ENCODE measurements at places on chromosomes 1 and 21.

DNA sequence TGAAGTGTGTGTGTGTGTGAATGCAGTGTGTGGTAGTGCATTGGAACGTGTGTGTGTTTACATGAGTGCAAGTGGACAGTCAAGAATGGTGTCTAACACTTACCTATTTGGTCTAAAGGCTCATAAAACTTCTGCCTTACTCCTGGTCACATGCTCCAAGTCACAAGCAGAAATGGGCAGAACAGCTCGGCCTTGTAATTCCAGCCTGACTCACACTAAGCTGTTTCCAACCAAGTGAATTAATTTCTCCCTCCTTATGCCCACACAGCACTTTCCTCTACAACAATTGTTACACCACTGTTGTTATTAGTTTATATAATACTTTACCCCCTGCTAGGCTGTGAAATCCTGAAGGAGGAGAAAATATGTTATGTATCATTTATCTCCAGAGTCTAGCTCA lies 43.8 kb downstream of the DDR2 start:
- DNase-seq = no peak

- no peak for DNase-seq
Measured at GRCh38 chr1:221317537-221317936, 424.4 kb downstream of the DUSP10 start.

DNA sequence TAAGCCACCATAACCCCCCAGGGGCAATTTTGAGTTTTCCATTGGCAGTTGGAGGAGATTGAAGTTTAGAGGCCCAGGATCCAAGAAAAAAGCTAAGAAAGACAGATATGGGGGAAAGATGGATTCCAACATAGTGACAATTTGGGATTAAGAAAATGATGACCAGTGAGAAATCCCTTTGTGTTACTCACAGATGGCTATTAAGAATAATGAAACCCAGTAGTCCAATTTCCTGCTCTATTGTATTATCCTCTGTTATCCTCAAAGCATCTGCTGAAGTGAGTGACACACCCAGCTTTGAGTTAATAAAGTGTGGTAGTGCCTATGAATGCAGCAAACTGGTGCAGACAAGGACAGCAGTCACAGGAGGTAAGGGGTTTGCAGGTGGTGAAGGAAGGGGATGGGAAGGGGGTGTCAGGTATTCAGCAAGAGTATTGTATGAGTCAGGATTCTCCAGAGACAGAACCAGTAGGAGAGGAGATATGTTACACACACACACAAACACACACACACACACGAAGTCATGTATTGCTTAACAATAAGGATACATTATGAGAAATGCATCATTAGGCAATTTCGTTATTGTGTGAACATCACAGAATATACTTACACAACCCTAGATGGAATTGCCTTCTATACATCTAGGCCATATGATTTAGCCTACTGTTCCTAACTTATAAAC lies 112.4 kb upstream of the VANGL1 start:
- no peak for DNase-seq

DNA sequence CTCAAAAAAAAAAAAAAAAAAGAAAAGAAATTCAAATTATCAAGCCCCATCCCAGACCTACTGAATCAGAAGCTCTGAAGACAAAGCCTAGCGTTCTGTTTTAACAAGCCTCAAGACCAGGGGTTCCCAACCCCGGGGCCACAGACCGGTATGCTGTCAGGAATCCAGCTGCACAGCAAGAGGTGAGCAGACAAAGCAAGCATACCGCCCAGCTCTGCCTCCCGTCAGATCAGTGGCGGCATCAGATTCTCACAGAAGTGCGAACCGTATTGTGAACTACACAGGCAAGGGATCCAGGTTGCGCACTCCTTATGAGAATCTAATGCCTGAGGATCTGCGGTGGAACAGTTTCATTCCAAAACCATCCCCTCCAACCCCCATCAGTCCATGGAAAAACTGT lies 57.8 kb upstream of the RASAL2 start:
- no peak for DNase-seq

DNA sequence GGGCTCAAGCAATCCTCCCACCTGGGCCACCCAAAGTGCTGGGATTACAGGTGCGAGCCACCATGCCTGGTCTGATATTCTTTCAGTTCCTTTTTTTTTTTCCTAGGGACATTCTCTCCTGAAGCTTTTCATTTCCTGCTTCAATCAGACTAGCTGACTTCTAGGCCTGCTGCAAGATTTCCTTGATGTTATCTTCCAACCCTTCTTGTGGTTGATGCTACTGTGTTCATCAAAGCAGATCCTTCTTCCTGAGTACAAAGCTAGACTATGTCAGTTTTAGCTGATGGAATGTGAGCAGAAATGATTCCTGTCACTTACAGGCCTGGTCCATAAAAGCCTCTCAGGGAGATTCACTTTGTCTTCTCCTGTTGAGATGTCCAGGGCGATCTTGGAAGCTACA lies 146.4 kb downstream of the CDC7 start:
- DNase-seq = no peak

GRCh38 chr1:83516369-83516768 lies 482.6 kb downstream of the TTLL7 start:
- DNase-seq = no peak

GRCh38 chr1:85934516-85934915 lies 222.1 kb downstream of the COL24A1 start:
- DNase-seq = no peak

DNA sequence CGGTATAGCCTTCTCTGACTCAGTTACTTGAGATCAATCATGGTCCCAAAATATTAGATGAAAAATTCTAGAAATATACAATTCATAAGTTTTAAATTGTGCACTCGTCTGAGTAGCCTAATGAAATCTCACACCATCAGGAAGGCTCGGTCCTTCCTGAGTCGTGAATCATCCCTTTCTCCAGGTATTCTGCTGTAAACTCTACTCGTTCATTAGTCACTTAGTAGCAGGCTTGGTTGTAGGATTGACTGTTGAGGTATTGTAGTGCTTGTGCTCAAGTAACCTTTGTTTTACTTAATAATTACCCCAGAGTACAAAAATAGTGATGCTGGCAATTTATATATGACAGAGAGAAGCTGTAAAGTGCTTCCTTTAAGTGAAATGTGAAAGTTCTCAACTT lies 238.7 kb downstream of the OLFM3 start:
- DNase-seq = no peak

DNA sequence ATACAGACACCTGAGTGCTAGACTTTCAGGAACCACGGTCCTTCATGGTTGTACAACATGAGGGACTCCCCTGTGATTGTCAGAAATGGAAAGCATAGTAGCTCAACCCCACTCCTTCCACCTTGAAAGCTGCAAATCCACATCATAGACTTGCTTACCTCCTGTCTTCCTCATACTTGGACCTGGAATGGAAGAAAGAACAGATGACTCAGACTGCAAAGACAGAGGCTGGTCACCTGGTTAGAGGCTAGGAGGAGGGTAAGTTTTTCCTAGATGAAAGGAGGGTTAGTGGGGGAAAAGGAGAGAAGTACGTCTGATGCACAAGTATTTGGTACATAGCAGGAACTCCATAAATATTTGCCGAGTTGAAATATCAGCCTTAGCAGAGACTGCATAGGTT lies 37.2 kb downstream of the LRRC71 start:
- DNase-seq = no peak

Measured in pons (tissue), 1 donor.